Activated CD4-positive, CD25-positive, alpha-beta regulatory T cell treated with anti-CD3 and anti-CD28 coated beads, Interleukin-2, amount 50 U/mL, for 72 hours (primary cell): ENCODE measurements at places on chromosomes 5 and 9.

GRCh38 chr9:11457825-11458790 is 845.3 kb upstream of the PTPRD start:
- no peak for DNase-seq

- no peak for DNase-seq
These were observed 75.9 kb upstream of the ADAMTS19 start for GRCh38 chr5:129384193-129384592.

DNA sequence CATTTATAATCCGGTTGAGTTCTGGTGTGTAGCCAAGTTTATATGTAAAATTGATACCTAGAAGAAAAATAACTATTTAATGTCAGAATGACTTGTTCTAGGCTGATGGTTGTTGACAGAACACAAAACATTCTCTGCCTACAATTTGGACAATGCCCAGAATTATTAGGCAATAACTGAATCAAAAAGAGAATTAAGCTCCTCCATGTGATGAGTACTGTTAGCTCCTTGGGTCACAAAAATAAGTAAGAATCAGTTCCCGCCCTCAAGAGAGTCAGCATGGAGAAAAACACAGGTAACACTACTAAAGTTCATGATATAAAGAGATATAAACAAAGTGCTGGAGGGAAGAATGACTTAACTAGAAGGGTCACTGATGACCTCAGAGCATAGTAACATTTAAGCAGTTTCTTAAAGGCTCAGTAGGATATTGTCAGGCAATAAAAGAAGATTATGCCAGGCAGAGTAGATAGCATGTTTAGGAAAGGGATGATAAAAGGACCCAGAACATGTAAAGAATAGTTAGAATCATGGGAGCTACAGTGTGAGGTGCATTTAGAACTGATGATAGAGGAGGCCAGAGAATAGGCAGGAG is 200.5 kb upstream of the ACTBL2 start:
- DNase-seq, result no peak

DNA sequence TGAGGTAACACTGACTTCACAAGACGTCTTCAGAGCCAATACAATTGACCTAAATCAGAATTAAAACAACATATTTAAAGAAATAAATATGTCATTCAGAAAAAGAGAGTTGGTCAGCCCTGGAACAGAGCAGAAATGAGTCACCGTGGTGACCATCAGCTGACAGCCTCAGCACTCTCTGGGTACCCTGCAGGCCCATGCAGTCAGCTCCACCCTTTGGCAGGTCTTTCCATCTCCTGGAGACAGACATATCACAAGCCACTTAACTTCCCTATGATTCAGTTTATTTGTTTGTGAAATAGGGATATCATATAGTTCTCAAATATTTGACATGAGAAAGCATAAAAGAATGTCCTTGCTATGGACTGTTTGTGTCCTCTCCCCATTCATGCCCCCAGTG is 151.6 kb upstream of the MEF2C start:
- no peak for DNase-seq

DNA sequence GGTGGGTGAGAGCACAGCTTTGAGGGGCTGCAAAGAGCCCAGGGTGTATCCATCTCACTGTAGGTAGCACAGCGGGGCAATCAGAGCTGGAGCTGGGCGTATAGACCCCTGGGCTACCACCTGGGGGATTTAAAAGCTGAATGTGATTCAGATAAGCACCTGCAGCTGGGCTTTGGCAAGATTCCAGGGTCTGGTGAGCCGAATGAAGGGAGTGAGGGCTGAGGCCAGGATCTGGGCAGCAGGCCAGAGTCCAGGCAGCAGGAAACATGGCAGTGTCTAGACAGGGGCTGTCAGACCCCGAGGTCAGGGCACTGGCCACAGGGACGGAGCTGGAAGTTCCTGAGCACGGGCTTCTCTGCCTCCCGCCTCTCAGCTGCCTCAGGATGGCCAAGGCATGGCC is 8.7 kb downstream of the ASS1 start:
- DNase-seq, result no peak
